Midbrain (tissue), 1 donor: ENCODE measurements at places on chromosomes 4 and X.

DNA sequence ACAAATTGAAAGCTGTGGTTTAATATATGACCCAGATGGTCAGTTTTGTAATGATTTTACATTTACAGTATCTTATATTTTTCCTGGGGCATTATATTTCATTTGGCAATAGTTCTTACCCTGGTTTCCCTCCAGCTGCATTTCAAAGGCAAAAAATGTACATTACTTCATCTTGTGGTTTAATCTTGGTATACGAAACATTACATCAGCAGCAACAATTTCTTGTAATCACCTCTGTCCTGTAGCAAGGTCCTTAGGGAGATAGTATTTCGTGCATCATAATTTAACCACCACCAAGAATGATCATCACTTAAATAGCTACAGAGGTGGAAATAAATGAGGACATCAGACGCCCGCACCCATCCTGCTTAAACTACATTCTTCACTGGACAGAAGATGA, 48.8 kb downstream of the HS6ST2 start:
- no peak for DNase-seq

GRCh38 chr4:107008115-107008514, 28.0 kb downstream of the DKK2 start:
- no peak for DNase-seq

GRCh38 chrX:82320569-82320968, 1118.7 kb downstream of the SH3BGRL start:
- no peak for DNase-seq

DNA sequence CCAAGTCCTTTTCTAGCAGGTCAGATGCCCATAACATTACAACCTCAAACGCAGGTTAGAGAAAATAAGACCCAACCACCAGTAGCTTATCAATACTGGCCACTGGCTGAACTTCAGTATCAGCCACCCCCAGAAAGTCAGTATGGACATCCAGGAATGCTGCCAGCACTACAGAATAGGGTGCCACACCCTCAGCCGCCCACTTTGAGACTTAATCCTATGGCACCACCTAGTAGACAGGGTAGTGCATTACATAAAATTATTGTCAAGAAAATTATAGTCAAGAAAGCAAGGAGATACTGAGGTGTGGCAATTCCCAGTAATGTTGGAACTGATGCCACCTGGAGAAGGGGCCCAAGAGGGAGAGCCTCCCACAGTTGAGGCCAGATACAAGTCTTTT, 19.9 kb upstream of the TRIM61 start:
- peak; percentile 25 for DNase-seq

DNA sequence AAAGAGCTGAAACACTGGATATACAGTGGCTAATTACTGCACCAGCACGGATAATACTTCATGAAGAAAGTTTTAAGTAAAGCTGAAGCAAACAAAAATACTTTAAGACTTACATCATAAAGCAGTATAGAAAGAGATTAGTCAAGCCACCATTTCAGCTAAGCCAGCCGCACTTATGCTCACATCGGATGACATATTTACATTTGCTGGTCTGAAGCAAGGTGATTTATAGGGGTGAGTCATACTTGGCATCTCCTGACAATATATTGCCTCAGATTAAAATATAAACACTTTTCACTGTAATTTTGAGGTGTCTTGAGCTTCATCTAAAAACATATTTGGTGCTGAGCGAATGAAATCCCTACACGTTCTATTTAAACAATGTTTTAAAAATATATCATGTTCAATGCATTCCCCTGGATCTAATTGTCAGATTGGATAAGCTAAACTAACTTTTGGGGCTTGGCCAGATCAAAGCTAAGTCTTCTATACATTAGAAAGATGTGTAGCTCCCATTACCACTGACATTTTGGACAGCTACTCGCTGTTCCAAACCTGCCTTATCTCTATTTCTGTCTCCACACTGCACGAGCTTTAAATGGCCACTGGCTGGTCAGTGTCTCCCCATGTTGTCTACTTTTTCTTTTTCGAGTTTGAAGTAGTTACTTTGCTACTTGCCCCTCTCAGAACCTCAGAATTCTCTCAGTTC, 103.2 kb downstream of the VCX2 start:
- DNase-seq: no peak

GRCh38 chr4:24601121-24601520, 16.8 kb upstream of the DHX15 start:
- DNase-seq: no peak

- DNase-seq: no peak
Observed at GRCh38 chr4:34964613-34965012, 1279.7 kb downstream of the ARAP2 start.

DNA sequence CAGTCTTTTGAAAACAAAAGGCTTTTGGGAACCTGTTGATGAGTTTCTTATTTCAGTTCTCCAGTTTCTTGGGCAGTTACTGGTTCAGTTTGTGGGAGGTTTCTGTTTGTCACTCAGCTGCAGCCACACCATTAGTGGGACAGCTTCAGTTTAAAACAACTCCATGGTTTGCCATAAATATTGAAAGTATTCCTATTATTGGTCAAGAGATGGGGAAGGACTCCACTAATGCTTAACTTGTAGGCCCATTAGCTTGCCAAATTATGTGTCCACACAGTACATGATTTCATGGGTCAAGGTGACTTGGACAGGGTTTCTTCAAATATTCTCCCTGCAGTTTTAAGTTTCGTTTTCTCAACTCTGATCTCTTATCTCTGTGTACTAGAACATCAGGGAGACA, 15.5 kb upstream of the ASIC5 start:
- no peak for DNase-seq

GRCh38 chr4:88070031-88070430, 62.6 kb downstream of the PKD2 start:
- DNase-seq: no peak

DNA sequence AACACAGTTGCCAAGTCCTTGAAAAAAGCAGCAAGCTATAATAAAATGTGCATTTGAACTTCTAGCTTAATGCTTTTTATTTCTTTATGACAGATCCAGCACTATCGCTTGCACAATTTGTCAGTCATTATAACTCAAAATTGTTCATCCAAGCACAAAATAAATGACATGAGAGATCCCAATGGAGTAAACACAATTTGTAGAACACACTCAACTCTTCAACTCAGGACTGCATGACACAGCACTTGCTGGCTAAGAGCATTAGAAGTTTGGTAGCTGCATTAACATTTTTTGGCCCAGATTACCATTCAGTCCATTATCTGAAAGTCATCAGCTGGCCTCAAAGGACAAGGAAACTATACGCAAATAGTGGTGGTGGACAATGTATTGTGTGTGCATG, 530.1 kb downstream of the INPP4B start:
- DNase-seq: no peak

GRCh38 chrX:44432641-44433040, 89.2 kb upstream of the EFHC2 start:
- no peak for DNase-seq

DNA sequence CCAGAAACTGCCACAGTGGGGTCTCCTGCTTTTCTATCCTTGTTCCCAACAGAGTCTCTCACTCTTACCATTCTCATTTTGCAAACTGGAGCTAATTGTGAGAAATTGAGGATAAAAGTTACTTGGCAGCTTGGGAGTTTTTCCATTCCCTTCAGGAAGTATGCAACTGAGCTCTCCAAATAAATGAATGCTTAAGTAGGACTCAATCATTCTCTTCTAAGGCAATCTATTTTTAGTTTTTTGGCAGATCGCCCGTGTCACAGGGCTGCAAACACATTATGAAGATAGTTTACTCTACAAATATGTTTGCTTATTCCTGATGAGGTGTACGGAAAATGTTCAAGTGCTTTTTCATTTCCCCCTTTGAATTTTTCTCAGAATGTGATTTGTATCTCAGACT, 5.3 kb downstream of the ASB11 start:
- DNase-seq: peak; percentile 41

- DNase-seq: no peak
Observed at GRCh38 chrX:36916941-36917340, 91.2 kb upstream of the FAM47C start.

GRCh38 chr4:72208421-72209075, 176.7 kb downstream of the NPFFR2 start:
- no peak for DNase-seq

GRCh38 chrX:120790118-120790517, 85.5 kb downstream of the CT47B1 start:
- DNase-seq: peak; percentile 83

- DNase-seq: no peak
Observed at GRCh38 chr4:118395057-118395644, 42.3 kb upstream of the PRSS12 start.

GRCh38 chrX:46308110-46308509, 237.1 kb downstream of the ZNF674 start:
- DNase-seq: no peak

GRCh38 chrX:108397627-108398391, 40.4 kb downstream of the COL4A6 start:
- no peak for DNase-seq

- DNase-seq: no peak
Observed at GRCh38 chr4:189162888-189163287, 777.8 kb upstream of the FRG1 start.

DNA sequence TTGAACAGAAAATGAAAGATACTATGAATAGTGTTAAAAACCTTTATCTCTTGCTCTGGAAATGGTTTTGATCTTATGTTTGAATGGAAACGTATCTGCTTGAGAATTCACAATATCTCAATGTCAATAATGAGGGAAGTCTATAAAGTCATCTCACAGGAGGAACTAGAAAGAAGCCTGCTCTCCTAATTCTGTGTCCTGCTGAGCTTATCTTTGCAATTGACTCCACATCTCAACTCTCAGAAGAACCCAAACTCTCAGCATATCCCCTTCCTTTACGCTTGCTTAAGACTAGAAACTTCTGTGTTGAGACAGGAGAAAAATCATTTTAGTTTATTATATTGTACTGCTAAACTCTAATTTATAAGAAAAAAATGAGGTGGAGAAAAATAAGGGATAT, 8.3 kb upstream of the PF4V1 start:
- no peak for DNase-seq

DNA sequence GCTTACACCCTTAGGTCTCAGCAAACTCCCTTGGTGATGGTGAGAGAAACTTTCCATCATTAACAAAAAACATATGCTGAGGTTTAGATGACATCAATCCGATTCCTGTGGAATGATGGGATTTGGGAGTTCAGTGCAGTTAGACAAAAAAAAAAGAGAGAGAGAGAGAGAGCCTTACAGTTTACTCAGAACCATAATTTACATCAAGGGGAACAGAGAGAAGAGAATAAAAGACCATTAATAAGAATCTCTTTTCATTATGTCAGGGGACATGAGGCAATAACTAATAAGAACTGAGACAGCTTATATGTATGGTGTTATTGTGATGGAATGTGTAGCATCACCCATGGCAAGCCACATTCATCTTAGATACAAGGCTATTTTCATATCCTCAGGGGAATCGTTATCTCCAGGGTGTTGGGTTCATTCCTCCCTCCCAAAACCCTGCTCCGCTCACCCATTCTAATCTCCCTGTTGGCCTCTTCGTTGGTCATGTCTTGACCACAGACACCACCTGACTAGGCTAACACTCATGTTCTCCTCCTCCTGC, 175.7 kb upstream of the MXRA5 start:
- DNase-seq: no peak

DNA sequence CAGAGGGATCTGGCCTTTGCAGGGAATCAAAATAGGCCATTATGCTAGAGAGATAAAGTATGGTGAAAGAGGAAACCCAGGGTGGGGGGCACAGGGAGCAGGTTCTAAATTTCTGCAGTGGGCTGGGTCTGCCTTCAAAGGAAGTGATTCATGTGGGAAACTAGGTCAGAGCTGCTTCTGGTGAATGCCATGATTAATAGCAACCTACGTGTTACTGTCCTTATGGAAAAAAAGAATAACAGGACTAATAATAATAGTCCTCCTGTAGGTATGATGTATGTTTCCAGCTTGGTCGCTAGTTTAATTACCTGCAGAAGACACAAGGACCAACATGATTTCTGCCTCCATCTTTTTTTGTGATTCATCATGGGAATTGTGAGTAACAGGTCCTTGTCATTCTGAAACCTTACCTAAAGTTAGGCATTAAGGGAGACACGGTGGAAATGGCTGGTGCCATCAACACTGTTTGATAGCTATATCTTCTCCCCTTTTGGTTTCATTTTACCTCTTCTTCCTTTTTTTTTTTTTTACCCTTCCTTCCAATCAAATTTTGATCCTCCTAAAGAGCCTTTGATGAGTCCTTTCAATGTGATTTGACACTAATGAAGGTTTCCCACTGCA, 180.4 kb downstream of the CPEB2 start:
- no peak for DNase-seq

DNA sequence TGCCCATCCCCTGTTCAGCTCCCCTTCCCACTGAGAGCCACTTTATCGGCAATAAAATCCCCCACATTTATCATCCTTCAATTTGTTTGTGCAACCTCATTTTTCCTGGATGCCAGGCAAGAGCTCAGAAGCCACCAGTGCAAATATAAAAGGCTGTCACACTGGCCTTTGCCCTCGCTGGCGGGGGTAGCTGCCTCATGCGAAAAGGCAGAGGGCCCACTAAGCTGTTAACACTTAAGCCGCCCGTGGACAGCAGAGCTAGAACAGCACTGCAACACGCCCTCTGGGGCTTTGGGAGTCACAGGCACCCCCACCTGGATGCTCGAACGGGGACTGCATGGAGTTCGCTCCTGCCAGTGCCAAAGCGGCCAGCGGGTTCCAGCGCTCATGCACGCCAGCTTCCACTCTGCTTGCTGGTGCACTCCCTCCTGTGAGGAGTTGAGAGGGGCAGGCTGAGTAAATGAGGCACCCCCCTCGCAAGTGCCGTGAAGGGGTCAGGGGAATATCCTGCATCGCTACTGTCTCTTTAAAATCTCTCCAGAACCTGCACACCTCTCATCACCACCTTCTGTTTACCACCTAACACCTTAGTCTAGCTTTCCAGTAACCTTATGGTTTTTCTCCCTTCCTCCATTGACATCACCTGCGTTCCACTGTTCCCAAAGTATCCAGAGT, 99.5 kb downstream of the SORBS2 start:
- DNase-seq: no peak

DNA sequence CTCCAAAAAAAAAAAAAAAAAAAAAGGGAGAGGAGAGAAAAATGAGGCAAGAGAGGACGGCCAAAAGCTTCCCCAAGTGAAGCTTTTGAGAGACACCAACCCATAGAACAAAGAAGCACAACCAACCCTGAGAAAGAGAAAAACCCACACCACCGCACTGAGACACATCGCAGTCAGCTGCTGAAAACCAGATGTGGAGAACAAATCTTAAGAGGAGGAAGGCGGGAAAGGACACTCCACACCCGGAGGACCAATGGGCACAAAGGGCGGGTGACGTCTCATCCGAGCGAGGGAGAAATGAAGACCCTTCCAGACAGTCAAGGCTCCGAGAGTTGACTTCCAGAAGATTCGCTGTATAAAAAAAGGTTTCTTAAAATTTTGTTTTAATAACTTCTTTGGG, 112.1 kb downstream of the AFAP1 start:
- no peak for DNase-seq

DNA sequence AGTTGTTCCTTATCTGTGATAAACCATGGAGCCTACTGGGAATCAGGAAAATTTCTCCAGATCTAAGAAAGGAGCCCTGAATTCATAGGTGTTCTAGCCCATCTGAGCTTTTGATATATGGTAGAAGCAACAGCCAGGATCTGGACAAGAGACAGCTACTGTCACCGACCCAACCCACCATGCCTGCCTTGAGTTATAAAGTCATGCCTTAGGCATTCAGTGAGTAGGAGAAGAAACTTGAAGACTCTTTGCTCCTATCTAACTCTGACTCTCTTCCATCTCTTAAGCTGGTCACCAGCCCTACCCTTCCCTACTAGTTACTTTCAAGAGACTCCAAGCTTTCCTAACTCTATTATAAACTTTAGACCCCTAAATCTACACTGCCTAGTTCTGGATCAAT, 83.9 kb upstream of the FAM9B start:
- no peak for DNase-seq
